ENCODE measurements at places on chromosomes 3 and 15.

- DNase-seq = no peak
Observed at GRCh38 chr3:137410028-137410427, 354.1 kb upstream of the SOX14 start.

- no peak for DNase-seq
Observed at GRCh38 chr3:27252646-27253045, 116.5 kb downstream of the NEK10 start.

- no peak for DNase-seq
Observed at GRCh38 chr15:78263351-78263781, 996 bp upstream of the DNAJA4 start.

DNA sequence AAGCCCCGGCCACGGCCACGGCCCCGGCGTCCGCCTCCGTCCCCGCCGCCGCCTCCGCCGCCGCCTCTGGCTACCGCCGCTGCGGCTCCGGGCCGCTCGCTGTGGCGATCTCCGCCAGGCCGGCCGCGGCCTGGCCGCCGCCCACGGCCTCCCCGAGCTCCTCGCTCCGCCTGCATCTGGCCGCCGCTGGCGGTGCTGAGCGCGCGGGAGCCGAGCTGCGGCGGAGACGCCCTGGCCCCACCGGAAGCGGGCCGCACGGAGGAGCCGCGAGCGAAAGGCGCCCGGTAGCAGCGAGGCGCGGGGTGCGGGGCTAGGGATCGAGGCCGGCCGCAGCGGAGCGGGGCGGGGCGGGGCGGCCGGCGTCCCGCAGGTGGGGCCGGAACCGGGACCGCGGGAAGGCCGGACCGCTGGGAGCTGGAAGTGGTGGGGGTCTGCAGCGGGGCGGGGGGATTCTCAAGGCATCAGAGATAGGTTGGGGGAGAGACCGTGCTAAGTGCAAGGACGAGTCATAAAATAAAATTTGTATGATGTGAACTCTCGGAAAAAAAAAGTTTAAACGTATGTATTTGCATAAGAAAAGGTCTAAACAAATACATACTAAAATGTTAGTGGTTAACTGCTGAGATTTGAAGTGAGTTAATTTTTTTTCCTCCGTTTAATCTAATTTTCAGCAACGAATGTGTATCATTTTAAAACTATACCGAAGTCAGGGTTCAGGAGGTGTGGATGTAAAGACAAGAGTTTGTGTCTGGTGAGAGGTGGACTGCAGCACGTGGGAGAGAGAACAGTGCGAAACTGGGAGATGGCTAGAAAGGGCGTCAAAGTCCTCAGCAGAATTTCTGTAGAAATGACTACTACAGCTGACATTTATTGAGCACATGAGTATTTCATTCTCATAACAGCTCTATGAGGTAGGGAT lies at the start of gene AVEN:
AVEN (minus strand) TSS at position 334 of the 919 bp plus-strand sequence; CDS start at position 176, 158 bp downstream.
- no peak for DNase-seq

DNA sequence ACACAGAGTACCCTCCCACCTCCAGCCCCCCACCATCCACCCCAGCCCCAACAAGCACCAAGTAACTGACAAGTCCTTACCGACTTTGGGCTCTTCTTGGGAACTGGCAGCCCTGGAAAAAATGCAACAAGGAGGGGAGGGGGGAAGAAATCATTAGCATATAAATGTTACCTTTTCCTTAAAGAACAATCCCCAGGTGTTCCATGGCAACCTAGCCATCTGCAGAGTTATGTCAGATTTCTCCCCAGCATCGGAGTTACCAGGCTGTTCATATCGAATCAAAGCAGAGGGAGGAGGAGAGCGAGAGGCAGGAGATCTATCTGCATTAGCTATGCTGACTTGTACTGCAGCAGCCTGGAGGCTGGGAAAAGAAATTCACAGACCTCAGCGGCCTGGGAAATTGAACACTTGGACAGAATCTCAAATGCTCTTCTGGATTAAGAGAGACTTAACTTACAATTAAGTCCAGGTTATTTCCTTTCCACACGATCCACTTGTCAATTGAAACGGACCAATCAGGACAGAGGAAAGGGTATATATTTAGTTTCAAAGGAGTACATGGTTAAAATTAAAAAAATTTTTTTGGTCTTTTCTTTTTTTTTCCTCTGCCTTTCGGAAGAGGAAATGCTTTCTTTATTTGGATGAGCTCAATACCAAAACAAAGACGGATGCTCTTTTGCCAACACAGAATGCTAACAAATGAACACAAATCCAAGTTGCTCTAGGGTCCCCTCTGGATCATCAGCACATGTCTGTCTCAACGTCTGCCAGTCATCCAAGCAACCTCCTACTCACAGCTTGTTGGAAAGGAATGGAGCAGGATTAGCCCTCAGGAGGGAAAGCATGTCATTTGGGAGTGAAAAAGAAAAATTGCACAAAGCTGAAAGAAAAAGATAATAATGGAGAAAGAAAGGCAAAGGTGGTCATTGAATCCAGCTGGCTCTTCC lies 637.1 kb downstream of the MAGI1 start:
- no peak for DNase-seq

DNA sequence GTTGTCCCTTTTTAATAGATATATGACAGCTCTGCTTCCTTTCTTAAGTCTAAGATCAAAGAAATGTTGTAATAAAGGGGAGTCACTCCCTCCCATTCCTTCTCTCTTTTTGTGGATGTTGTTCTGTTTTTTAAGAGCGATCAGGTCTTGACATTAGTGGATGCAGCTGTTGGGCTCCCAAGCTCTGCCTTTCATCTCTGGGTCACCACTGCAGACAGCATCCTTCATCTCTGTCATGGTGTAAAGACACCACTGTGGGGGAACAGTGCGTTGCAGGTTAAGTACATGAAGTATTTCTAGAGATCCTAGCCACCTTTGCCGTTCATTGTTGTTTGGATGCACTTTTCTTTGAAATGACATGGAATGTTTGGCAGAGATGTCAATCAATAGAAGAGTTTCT lies 17.7 kb downstream of the FNDC3B start:
- no peak for DNase-seq
